ENCODE measurements at places on chromosomes 5 and 9.

DNA sequence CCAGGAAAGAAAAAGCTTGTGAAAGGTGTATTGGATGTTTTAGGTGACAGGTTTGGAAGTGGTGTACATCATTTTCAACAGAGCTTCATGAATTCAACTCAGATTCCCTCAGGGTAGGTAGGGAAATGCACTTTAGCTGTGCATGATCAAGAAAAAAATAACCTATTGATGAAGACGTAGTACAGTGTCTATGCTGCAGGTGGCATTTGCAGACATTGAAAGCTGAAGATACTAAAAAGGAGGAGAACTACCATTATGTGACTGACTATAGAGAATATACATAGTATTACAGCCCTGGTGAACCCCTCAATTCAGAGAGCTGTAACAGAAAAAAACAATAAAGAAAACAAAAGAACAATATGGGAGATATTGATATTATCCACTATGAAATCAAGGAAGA, 2344.7 kb upstream of the ACO1 start:
- DNase-seq, result no peak

GRCh38 chr5:152601806-152602732, 197.0 kb upstream of the NMUR2 start:
- DNase-seq, result no peak

- DNase-seq, result no peak
These were observed 93.2 kb upstream of the ADAMTS2 start for GRCh38 chr5:179438461-179438860.

DNA sequence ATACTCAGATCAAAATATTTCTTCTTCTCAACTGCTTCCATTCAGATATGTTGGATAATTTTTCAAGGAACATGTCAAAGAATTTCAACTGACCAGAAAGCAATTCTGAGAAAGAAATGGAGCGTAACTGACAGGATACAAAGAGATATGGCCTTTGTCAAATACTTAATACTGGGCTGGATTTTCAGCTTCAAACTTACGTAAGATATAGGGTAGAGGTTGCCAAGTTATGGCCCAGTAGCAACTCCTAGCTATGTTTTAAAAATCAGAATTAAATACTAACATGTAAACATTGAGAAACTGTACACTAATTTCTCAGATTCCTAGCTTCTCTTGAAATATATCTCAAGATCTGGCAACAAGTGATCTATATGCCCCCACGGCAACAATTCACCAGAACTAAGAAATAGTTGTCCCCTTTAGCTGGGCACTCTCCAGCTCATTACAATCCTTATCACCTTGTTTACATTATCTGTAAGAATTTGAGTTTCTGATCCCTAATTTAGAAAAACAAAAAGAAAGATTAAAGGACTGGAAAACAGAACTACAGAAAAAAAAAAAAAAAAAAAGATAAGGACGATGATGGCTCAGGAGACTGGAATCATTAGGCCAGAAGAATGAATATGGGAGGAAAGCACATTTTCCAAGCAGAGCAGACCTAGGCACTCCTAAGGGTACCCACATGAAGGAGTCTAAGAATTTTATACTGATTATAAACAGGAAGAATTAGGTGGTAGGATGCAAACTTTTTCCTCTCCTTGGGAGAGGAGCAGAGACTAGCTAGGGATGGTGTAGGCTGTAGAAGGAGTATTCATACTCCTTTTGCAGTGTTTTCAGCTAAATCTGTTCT, 23.0 kb downstream of the INIP start:
- no peak for DNase-seq

- no peak for DNase-seq
These were observed 327.2 kb downstream of the SLF1 start for GRCh38 chr5:94945656-94946055.

DNA sequence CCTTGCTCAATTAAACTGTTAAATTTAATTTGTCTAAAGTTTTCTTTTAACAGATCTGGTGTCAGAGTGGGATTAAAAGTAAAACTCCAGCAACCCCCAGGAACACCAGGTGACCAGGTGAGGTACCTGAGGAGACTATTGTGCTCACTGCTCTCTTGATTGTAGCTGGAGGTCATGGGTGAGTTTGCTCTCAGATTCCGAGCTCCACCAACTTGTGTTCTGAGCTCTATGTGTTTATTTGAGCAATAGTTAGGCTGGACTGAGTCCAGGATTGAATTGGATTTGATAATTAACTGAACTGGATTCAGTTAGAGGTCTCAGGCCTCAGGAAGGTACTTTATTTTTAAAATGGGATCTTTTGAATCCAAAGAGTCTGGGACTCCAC, 17.9 kb upstream of the SCGB3A2 start:
- DNase-seq, result no peak

GRCh38 chr5:180494510-180495181, 467 bp downstream of the CNOT6 start:
- peak; percentile 19 for DNase-seq

DNA sequence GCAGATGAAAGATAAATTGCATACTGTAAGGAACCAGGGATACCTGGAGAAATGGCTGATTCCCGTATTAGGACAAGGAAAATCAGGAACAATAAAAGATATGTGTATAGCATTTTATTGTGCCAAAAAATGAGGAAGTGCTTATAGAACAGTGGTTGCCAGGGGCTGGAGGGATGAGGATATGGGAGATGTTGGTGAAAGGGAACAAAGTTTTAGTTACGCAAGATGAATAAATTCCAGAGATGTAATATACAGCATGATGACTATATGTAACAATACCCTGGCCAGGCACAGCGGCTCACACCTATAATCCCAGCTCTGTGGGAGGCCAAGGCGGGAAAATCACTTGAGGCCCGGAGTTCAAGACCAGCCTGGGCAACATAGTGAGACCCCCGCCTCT, 101.8 kb downstream of the CDK5RAP2 start:
- DNase-seq, result peak; percentile 69

DNA sequence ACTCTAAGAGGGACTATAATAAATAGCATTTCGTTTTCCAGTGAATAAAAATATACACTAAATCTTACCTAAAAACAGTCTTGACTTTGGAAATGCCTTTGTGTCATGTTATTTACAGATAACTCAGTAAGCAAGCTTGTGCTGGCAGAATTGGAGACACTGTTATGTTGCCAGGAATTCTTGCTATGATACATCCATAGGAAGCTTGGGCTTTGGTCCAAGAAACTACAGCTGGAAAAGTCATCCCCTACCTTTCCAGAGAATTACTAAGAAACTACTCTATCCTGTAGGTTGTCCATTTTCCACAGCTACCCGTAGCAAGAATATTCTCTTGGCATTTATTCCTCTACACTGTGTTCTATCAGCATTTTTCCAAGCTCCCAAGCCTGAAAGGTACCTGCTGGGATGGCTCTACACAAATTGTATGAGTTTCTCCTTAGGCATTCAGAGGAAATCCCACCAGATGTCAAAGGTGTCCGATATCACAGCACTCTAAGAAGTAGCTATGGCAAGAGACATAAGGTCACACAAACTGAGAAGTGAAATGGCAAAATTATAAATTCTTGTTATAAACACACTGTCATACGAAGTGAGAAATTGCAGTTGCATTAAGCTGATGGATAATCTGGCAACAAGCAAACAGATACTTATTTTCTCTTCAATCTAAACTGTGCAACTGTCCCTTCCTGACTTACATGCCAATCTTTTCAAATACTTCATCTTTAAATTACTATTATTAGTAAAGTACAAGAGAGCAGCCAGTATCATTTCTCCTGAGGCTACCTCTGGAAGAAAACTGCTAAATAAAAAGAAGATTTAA, 68.5 kb downstream of the MCTP1 start:
- DNase-seq, result peak; percentile 20

DNA sequence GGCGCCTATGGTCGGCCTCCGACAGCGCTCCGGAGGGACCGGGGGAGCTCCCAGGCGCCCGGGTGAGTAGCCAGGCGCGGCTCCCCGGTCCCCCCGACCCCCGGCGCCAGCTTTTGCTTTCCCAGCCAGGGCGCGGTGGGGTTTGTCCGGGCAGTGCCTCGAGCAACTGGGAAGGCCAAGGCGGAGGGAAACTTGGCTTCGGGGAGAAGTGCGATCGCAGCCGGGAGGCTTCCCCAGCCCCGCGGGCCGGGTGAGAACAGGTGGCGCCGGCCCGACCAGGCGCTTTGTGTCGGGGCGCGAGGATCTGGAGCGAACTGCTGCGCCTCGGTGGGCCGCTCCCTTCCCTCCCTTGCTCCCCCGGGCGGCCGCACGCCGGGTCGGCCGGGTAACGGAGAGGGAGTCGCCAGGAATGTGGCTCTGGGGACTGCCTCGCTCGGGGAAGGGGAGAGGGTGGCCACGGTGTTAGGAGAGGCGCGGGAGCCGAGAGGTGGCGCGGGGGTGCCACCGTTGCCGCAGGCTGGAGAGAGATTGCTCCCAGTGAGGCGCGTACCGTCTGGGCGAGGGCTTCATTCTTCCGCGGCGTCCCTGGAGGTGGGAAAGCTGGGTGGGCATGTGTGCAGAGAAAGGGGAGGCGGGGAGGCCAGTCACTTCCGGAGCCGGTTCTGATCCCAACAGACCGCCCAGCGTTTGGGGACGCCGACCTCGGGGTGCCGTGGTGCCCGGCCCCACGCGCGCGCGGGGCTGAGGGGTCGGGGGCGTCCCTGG, 561 bp downstream of the DAPK1 start:
- peak; percentile 35 for DNase-seq

DNA sequence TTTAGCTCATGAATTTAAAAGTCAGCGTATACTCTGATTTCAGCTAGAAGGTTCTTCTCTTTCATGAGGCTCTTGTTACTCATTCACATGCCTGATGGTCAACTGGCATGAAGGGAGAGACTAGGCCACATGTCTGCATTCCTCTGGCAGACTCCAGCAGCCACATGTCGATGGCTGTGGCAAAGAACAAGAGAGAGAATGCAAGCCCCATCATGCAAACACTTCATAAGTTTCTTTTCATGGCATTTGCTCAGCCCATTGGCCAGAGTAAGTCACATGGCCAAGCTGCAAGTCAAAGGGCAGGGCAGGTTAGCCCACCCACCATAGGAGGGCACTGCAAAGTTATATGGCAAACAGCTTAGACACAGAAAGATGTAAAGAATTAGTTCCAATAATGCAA, 5.4 kb downstream of the KCNV2 start:
- peak; percentile 61 for DNase-seq

GRCh38 chr9:80177949-80178480, 606.2 kb downstream of the TLE4 start:
- no peak for DNase-seq

GRCh38 chr5:165015126-165015525, 1509.7 kb downstream of the MAT2B start:
- no peak for DNase-seq

- DNase-seq, result no peak
These were observed 146.6 kb upstream of the SLC24A2 start for GRCh38 chr9:19935422-19935821.

GRCh38 chr9:76905791-76906646, at the start of gene PRUNE2:
PRUNE2 (minus strand) TSS chr9:76906114; CDS start chr9:76905963, 151 bp downstream.
- DNase-seq, result peak; percentile 84

DNA sequence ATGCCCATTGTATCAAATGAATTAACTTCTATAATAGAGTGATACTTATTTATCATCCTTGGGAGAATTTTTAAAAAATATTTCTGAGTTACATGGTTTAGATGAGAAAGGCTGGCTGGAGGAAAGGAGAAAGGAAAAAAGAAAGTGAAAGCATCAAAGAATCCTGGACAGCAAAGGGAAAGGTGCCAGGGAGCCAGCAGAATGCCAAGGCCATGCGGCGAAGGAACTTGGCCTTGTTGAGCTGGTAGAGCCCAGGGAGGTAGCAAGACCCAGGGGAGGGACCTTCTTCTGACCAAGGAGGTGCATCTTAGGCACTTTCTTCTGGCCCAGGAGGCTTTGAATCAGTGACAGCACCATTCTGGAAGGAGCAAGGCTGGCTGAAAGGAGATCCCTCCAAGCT, 240.5 kb downstream of the ENC1 start:
- no peak for DNase-seq

GRCh38 chr5:157513182-157513581, 53.2 kb downstream of the NIPAL4 start:
- no peak for DNase-seq

DNA sequence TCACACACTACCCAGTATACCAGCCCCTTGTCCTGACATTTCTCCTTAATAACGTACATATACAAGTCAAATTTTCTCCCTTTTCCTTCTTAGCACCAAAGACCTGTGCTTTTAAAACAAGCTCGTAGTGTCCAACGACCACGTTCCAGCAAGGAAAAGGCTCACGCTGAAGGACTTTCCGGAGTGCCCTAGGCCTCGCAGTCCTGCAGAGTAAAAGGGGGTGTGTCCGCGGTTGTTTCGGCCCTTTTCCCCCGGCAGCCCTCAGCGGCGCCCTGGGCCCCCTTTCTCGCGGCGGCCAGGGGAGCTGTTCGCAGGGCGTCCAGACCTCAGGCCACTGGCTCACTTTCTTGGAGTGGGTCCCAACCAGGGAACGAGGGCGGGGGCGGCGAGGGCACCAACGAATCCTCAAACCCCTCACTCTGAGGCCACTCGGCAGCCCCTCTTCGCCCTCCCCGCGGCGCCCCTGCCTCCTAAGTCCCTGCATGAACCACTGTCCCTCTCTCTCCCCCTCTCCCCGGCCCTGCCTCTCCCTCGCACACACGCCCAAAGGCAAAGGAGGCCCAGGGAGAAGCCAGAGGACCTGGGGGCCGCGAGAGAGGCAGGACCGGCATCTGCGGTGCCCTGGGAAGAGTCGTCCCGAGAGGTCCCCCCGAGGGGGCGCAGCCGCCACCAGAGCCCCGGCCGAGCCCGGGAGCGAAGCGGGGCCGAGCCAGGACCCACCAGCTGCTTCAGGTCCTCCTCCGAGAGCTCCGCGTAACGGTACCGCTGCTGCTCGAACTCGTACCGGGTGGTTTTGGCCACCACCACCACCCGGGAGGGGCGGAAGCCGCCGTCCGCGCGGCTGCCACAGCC, 720 bp downstream of the NADK2 start:
- DNase-seq, result peak; percentile 59

Data from fibroblast of skin of right biceps (primary cell).